Hematopoietic multipotent progenitor cell (in vitro differentiated cells): ENCODE measurements at places on chromosomes 16 and 17. TPM values are rescaled to one million over a fixed set of nuclear protein-coding genes. Genes with fewer than 3 reads are reported as not detected.

The GPRC5B gene
- total RNA-seq: under 0.01 TPM

The SCNN1G gene
- total RNA-seq: under 0.01 TPM

The C1QTNF8 gene
- not detected for total RNA-seq

The TAC4 gene
- not detected for total RNA-seq

The SLC16A11 gene
- total RNA-seq: 0.54 TPM

The ESRP2 gene
- 0.27 TPM for total RNA-seq

The PPL gene
- total RNA-seq: 0.81 TPM

The ACAP1 gene
- 109 TPM for total RNA-seq

The HID1 gene
- total RNA-seq: 1.1 TPM

The DNAH3 gene
- under 0.01 TPM for total RNA-seq

The GLP2R gene
- not detected for total RNA-seq

The ZMYND15 gene
- total RNA-seq: under 0.01 TPM

The GRB2 gene
- 88.3 TPM for total RNA-seq

The DRG2 gene
- total RNA-seq: 44.7 TPM

The SLC16A13 gene
- total RNA-seq: 3.0 TPM

The ST6GALNAC2 gene
- 0.81 TPM for total RNA-seq

The CCDC154 gene
- total RNA-seq: 0.54 TPM

The PRSS53 gene
- total RNA-seq: 1.6 TPM

The EVPLL gene
- not detected for total RNA-seq

The NAGS gene
- total RNA-seq: under 0.01 TPM

The CRISPLD2 gene
- 2.2 TPM for total RNA-seq

The EPX gene
- total RNA-seq: 0.54 TPM

The PPY gene
- total RNA-seq: 0.27 TPM

The TCAP gene
- total RNA-seq: 0.81 TPM

The GPR179 gene
- total RNA-seq: under 0.01 TPM

The ZPBP2 gene
- not detected for total RNA-seq

The CHD9NB gene
- total RNA-seq: not detected

The GNGT2 gene
- total RNA-seq: 0.27 TPM

The KRTAP2-2 gene
- total RNA-seq: not detected

The VTN gene
- not detected for total RNA-seq

The HIC1 gene
- total RNA-seq: 5.4 TPM

The DCAF7 gene
- 81.9 TPM for total RNA-seq

The USP6 gene
- 2.2 TPM for total RNA-seq

The MAPT gene
- total RNA-seq: under 0.01 TPM

The CD2BP2 gene
- total RNA-seq: 18.6 TPM

The EIF1 gene
- 201 TPM for total RNA-seq

The RABEP2 gene
- total RNA-seq: 51.7 TPM

The KRTAP3-3 gene
- not detected for total RNA-seq

The CCDC78 gene
- 2.7 TPM for total RNA-seq

The MT1M gene
- total RNA-seq: not detected

The SYCE1L gene
- 1.1 TPM for total RNA-seq

The SLFN12L gene
- under 0.01 TPM for total RNA-seq

The TSR3 gene
- total RNA-seq: 48.2 TPM

The WSCD1 gene
- under 0.01 TPM for total RNA-seq

The TNP2 gene
- total RNA-seq: not detected
